ENCODE measurements at places on chromosomes 5 and 9. TPM values are rescaled to one million over a fixed set of nuclear protein-coding genes. Genes with fewer than 3 reads are reported as not detected.
A peak's percentile ranks its signal among the peaks of the same experiment; 100 is the strongest.

DNA sequence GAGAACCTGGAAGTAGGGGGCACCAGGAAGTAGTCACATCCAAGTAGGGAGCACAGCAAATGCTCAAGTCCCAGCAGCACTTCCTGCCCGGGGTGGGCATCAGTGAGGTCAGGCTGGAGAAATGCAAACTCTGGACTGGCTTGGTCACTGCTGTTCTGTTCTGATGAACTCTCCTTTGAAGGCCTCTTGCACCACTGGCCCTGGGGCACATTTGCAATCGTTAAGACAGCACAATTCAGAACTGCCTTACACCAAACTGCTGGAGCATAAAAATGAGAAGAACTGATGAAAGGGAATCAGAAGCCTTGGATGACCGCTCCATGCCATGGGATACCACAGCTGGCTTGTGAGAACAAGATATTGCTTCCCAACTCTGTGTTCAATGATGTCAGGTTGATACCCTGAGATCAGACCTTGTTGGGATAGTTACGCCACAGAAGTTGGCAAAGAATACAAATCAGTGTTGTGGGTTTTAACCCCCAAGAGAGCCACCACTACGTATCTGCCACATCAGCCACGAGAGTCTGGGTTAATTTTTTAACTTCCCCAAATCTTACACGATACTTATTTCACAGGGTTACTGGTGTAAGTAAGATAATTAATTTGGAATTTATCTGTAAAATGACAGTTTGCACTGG is 42.3 kb upstream of the ZSWIM6 start:
- no peak for DNase-seq

GRCh38 chr9:124688238-124688904 is 82.7 kb downstream of the NR6A1 start:
- no peak for DNase-seq

GRCh38 chr5:12883395-12883794 is 979.1 kb upstream of the CTNND2 start:
- no peak for DNase-seq

DNA sequence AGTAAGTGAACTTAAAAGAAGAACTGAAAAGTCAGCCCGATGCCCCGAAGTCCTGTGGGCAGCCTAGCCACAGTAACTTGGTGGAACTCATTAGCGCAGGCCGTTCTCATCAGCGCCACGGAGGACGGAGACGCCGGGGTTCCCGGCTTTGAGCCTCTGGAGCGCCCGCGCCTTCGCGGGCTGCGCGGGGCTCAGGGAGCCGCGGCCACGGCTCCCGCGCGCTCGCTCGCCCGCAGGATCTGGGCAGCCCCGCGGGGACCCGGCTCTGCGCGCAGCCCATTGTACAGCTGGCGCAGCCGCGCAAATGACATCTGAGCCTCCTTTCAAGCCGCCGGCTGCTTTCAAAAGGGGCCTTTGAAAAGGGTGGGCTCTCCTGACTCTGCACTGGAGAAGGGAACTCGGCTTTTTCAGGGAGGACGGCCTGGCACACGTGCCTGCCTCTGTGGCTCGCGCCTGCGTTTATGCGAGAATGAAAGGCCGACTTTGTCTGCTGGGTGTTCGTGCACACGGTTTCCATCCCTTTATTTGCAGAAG is 40.7 kb downstream of the TLR4 start:
- no peak for DNase-seq

- DNase-seq = no peak
Measured at GRCh38 chr9:89996773-89997172, 392.0 kb downstream of the GADD45G start.

C5orf58 gene
- total RNA-seq = 0.52 TPM

DNA sequence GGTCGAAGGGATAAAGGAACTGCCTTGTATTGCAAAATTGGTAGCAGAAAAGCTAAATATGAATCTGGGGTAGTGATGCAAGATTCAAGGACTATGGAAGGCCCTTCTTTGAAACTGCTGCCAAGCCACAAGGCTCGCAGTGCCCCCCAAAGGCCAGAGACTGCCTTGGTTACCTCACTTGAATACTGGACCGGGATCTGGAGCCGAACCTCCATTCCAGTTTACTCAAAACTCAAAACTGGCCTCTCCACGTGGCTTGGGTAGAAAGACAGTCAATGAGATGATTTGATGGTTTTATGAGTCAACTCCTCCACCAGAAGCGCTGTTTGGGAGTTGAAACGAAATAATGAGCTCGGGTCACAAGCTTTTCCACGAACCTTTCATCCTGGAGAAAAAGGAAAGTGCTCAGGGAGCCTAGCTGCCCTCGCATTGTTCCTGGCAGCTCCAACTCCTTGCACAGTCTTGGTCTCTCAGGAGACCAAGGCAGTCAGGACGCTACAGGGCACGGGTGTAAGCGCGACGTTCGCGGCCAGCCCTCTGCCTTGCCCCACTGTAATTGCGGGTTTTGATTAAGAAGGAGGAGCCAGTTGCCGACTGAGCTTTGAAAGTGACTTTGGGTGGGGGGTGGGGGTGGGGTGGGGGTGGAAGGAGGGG is 2.8 kb downstream of the ST8SIA4 start:
- DNase-seq = peak; percentile 29

SPATA31A3 gene
- total RNA-seq = not detected
